ENCODE measurements at places on chromosomes 13 and 19. TPM values are rescaled to one million over a fixed set of nuclear protein-coding genes. Genes with fewer than 3 reads are reported as not detected.

Gene NUP62
- 24.9 TPM for total RNA-seq

Gene BCAM
- 45.1 TPM for total RNA-seq

Gene SUGT1
- total RNA-seq, result 27.5 TPM

Gene ZNF723
- not detected for total RNA-seq

Gene GPR18
- total RNA-seq, result not detected

Gene PCDH9
- 6.5 TPM for total RNA-seq

Gene ZNF491
- 0.88 TPM for total RNA-seq

Gene KXD1
- total RNA-seq, result 104 TPM

Gene IER2
- total RNA-seq, result 201 TPM

Gene URAD
- not detected for total RNA-seq

Gene DPY19L3
- 29.5 TPM for total RNA-seq

Gene FOXA3
- 0.38 TPM for total RNA-seq

Gene CBLC
- 0.46 TPM for total RNA-seq

Gene C1QTNF9
- not detected for total RNA-seq

Gene MYDGF
- total RNA-seq, result 25.7 TPM

Gene PLVAP
- 99.8 TPM for total RNA-seq

Gene FBN3
- not detected for total RNA-seq

Gene RHPN2
- total RNA-seq, result 24.0 TPM

Gene ATP4B
- not detected for total RNA-seq

Gene ANKLE1
- 0.47 TPM for total RNA-seq

Gene FCAR
- total RNA-seq, result 6.7 TPM

Gene ZNF579
- total RNA-seq, result 1.8 TPM

Gene VWA8
- total RNA-seq, result 12.4 TPM

Gene ZNF780B
- total RNA-seq, result 12.6 TPM

Gene ZNF546
- total RNA-seq, result 5.5 TPM

Gene KLK14
- total RNA-seq, result not detected

Gene SCN1B
- 11.9 TPM for total RNA-seq

Gene DAPK3
- total RNA-seq, result 71.7 TPM

Gene ZNF540
- 1.2 TPM for total RNA-seq

Gene C19orf67
- total RNA-seq, result not detected

Gene CNMD
- total RNA-seq, result not detected

Gene SPC24
- total RNA-seq, result 1.3 TPM

Gene CASP14
- total RNA-seq, result not detected

Gene GJB2
- not detected for total RNA-seq

Gene PODNL1
- not detected for total RNA-seq

Gene CYP4F12
- 58.6 TPM for total RNA-seq

Gene ZNF569
- 3.1 TPM for total RNA-seq

Gene HCN2
- not detected for total RNA-seq
